ENCODE measurements at places on chromosomes 12 and 14.

DNA sequence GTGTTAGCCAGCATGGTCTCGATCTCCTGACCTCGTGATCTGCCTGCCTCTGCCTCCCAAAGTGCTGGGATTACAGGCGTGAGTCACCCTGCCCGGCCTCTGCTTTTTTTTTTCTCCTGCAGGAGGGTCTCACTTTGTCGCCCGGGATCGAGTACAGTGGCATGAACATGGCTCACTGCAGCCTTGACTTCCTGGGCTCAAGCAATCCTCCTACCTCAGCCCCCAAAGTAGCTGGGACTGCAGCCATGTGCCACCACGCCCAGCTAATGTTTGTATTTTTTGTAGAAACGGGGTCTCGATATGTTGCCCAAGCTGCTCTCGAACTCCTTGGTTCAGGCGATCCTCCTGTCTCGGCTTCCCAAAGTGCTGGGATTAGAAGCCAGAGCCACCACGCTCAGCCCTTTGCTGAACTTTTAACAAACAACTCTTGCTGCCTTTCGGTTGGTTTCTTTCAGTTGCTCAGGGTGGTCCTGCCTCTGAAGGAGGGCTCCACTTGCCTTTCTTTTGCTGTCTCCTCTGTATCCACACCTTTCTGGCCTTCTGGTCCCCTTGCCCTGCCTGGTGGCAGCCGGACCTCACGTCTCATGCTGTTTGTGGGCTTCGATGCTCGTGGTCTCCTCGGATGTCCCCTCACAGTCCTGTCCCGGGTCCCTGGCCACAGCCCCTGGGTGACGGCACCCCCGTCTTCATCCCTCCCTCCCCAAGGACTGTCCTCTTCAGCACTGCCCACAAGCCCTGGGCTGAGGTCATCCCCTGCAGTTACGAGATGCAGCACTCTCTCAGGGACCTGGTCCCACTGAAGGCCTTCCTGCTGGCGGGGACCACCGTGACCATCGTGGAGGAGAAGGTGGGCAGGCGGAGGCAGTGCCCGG is 3.8 kb upstream of the B3GNT4 start:
- no peak for DNase-seq

DNA sequence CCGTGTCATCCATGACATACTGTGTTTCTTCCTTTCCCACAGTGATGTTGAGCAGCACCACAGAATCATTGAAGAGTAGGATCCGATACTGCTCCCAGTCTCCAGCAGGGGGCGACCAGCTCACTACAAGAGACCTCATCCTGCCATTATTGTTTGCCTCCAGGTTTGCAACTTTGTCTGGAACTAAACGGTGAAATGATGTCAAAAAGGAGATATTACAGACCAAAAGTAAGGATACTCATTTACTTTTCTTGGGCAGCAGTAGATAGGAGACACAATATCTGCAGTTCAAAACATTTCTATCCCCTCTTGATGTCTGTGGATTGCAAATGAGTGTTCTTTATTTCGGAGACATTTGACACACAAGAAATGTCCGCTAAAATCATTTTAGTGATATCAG is 47.2 kb downstream of the PTPRB start:
- DNase-seq = peak; percentile 3

- DNase-seq = no peak
Measured at GRCh38 chr14:31945074-31945613, 132.0 kb upstream of the ARHGAP5 start.

- DNase-seq = no peak
Measured at GRCh38 chr12:120939523-120939922, 35.4 kb upstream of the SPPL3 start.

- no peak for DNase-seq
Measured at GRCh38 chr12:57467915-57468314, 8.3 kb downstream of the GLI1 start.

DNA sequence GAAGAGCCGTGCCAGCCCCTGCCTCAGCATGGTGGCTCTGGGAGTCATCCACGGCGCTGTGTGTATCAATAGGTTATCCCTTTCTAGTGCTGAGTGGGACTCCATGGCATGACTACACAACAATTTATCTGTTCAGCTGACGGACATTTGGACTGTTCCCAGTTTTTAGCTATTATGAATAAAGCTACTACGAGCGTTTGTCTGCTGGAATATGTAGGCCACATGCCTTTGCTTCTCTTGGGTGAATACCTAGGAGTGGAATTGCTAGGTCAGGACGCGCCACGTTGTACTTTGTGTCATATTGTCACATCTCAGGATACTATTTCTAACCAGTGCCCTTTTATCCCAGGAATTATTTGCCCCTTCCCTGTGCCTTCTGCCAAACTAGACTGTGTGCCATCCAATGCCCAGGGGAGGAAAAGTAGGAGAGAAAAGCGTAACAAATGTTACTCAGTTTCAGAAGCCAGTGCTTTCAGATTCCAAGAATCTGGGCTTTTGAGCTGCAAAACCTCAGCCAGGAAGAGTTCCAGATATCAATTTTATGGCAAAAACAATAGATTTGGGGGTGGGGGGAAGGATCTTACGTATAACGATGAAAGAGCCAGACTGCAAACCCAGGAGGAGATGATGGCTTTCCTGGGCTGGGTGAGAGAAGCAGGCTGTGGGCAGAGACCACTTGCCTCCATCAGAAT is 62.5 kb upstream of the NCOR2 start:
- no peak for DNase-seq

DNA sequence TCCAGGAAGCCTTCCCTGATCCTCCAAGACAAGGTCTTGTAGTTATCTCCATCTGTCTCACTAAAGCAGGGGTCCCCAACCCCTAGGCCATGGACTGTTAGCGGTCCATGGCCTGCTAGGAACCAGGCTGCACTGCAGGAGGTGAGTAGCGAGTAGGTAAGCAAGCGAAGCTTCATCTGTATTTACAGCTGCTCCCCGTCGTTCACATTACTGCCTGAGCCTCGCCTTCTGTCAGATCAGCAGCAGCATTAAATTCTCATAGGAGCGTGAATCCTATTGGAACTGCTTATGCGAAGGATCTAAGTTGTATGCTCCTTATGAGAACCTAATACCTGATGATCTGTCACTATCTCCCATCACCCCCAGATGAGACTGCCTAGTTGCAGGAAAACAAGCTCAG is 12.4 kb upstream of the NFYB start:
- no peak for DNase-seq

GRCh38 chr12:66438601-66439000 is 136.3 kb downstream of the HELB start:
- no peak for DNase-seq

DNA sequence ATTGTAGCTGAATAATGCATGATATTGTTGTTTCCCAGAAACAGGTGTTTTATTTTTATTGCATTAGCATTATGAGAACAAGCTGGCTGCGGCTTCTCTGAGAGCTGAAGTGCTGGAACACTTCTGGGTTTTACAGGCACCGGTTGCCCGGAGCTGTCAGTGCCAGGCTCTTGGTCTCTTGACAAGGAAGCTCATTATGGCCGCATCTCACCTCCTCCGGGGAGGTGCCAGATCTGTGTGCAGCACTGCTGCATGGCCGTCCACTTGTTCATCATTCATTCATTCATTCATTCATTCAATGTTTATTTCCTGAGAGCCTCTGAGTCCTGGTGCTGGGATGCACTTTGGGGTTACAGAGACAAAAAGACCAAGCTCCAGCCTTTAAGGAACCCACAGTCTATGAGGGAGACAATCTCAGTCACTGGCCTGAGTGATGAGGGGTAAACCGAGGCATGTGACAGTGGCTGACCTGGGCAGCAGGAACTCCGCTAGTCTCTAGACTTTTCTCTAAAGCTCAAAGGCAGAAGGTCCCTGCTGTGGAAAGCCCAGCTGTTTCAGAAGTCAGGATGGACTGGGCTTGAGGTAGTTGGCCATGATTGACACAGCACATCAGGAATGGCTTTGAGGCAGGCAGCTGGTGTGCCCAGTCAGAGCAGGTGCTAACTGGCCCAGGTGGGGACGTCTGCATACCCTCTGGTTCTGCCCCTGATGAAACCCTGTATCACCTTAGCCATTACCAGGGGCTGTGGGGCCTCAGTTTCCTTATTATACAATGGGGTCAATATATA is 181.0 kb downstream of the ADGRD1 start:
- DNase-seq = no peak

DNA sequence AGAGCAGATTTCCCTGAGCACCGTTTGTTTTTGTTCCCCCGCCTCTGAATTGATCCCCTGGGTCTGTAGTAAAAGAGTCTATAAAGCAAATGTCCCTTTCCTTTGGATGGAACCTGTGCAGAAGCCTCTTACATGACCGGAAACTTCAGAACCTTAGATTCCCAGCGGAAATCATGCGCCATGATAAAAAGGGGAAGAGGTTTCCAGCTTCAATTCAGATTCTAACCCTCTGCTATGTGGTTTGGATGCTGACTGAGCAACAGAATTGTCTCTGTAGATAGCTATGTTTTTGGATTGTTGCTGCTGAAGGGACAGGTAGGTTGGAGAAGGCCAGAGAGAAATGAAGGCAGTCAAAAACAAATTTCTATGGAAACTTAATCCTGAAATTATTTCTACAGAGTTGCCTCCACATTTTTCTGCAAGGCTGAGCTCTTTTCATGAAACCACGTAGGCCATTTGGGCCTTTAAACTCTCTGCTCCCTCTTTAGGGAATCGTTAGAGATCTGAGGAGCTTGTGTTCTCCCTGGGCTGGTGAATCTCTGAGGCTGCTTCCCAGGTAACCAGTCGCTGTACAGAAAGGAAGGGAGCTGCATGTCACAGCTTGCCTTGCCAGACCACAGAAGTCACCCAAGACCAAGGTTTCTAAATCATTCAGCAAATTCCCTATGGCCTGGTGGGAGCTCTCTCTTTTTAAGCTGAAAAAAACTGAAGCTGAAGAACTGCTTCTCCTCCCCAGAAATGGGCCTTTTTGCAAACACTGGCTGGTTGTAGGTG is 28.7 kb upstream of the OR10P1 start:
- DNase-seq = no peak

- no peak for DNase-seq
Measured at GRCh38 chr14:21880918-21881317, 207.3 kb upstream of the OR4E1 start.

DNA sequence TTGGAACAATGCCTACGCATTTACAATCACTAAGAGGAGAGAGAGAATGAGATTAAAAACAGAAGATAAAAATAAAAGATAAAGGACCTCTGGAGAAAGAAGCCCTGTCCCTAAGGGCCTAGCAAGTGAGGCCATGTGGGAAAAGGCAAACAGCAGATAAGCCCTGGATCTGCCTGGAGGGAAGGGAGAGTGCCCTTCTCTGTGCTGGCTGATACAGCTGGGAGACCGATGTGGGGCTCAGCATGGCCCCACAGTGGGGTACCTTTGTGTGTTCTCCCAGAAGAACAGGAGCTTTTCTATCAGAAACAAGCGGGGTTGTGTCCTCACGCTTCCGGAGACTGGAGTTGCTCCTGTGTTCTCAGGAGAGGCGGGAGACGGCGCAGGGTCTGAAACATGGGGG is 59.9 kb downstream of the TMCC3 start:
- DNase-seq = no peak
